ENCODE measurements at places on chromosomes 12 and 14.

DNA sequence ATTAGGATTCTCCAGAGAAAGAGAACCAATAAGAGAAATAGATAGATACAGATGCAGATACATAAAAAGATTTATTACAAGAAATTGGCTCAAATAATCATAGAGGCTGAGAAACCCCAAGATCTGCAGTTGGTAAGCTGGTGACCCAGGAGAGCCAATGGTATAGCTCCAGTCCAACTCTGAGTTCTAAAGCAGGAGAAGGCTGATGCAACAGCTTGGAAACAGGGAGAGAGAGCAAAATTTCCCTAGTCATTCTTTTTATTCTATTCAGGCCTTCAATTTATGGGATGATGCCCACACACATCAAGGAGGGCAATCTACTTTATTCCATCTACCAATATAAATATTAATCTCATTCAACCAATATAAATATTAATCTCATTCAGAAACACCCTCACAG lies 218.2 kb downstream of the PRKD1 start:
- DNase-seq: no peak

- DNase-seq: peak; percentile 27
Observed at GRCh38 chr12:55797068-55797467, 20.5 kb downstream of the SARNP start.

GRCh38 chr12:66541426-66541825 lies 137.4 kb downstream of the GRIP1 start:
- no peak for DNase-seq

DNA sequence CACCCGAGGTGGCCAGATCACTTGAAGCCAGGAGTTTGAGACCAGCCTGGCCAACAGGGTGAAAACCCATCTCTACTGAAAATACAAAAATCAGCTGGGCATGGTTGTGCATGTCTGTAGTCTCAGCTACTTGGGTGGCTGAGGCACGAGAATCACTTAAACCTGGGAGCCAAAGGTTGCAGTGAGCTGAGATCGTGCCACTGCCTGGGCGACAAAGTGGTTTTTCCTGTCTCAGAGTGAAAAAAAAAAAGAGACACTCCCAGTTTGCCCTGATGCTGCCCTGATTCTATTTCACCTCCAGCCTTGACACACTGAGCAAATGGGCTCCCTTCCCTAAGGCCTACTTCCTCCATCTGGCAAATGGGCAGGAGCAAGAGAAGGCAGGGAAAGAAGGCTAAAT lies 28.5 kb upstream of the PLEK2 start:
- no peak for DNase-seq

DNA sequence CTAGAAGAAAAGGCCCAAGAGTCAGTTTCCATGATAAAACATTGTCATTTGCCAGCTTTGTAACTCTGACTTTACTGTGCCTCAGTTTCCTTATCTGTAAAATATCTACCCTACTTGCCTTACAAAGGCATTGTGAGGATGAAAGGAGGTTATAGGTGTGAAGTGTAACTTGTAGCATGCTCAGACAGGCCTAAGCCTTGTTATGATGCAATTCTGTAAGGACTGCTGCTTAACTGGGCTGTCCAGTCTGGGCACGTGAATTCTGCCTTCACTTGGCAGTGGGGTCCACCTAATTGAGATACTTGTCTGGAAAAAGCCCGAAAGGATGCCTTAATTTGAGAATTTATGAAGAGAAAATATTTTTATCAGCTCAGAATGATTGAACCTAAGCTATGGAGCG lies 114.5 kb upstream of the DYRK2 start:
- no peak for DNase-seq

DNA sequence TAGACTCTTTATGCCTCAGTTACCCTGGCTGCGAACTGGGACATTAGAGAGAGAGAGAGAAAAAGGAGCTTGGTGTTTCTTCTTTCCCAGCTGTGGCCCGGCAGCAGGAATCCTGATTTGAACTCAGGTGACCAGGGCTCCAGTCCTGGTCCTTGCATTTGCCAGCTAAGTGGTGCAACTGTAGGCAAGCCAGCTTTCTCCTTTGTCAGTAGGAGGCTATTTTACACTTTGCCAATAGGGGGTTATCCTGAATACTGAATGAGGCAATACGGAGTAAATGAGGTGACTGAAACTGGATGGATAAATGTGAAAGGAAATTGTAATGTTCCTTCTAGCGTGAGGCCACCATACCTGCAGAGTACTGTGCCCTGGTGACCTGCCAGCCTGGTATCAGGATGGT lies 27.8 kb downstream of the KCNA5 start:
- DNase-seq: no peak

GRCh38 chr12:68481181-68481941 lies 129.3 kb upstream of the RAP1B start:
- DNase-seq: peak; percentile 83

- DNase-seq: no peak
Observed at GRCh38 chr14:36478782-36479181, 41.2 kb downstream of the NKX2-1 start.

GRCh38 chr12:56038022-56038655 lies 3.6 kb upstream of the RPS26 start:
- no peak for DNase-seq

All from inflammatory macrophage treated with lipopolysaccharide for 4 hours (primary cell).